HCT116 (cell line): ENCODE measurements at places on chromosomes 1 and 21.

DNA sequence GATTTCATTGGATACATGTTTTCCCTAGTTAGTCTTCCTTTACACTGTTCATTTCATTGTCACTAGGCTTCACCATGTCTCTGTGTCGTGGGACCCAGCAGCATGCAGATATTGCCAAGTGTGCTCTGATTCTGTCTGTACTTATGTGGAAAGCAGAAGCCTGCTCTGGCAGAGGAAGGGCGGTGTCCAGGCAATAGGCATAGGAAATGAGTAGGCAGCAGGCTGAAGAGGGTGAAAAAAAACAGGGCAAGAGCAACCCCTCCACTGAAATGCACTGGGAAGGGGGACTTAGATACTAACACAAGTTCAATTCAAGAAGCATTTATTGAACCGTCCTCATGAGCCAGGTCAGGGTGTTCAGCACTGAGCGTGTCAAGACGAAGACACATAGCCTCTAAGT, 85.2 kb upstream of the VAV3 start:
- no peak for DNase-seq

DNA sequence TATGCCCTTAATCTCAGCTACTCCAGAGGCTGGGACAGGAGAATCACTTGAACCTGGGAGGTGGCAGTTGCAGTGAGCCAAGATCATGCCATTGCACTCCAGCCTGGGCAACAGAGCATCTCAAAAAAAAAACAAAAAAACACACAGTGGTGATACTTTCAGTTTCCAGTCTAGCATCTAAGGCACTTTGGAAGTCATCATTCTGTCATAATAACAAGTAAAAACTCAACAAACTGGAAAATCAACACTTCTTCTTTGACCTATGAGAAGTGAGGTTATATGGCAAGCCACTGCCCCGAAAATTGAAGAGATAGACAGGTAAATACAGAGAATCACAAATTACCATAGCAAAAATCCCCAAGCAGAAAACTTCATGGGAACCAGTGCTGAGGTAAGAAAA, 51.9 kb downstream of the IL12RB2 start:
- no peak for DNase-seq

- no peak for DNase-seq
These were observed 117.2 kb downstream of the DYRK1A start for GRCh38 chr21:37483776-37484175.

DNA sequence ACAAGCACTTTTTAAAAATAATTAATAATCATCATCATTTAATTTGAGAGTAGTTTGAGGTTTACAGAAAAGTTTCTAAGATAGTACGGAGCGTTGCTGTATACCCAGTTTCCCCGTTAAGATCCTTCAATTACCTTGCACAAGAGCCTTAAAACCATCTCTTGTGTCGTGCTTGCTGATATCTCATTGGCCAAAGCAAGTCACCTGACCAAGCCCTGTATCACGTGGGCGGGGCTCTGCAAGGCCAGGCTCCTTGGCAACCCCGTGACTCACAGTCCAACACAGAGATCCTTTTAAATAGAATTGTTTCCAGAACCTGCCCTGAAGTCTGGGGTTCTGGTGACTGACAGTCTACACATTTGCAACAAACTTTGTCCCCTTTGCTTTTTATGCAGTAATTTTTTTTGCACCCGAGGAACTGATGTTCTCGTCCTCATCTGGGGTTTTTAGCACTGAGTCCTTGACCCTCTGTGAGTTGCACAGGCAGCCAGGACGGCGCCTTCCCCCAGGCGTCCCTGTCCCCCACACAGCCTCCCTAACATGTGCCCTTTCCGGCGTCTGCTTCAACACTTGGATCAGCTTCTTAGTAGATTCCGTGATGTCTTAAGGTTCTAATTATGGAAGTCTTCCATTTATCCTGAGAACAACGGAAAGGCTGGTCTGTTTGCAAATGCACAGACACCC, 183.3 kb upstream of the TMEM51 start:
- DNase-seq = peak; percentile 76

- DNase-seq = peak; percentile 28
These were observed 32.5 kb downstream of the LRRC3 start for GRCh38 chr21:44487831-44488230.
